Activated B cell treated with CpG ODN at 0.5 μM for 24 hours (primary cell): ENCODE measurements at places on chromosomes 16 and 17. TPM values are rescaled to one million over a fixed set of nuclear protein-coding genes. Genes with fewer than 3 reads are reported as not detected.
A peak's percentile ranks its signal among the peaks of the same experiment; 100 is the strongest.

Gene ZNF23
- total RNA-seq = 13.3 and 14.6 TPM in 2 replicates

Gene HS3ST3A1
- not detected in 2 replicates for total RNA-seq

Gene OR3A3
- total RNA-seq = not detected in 2 replicates

Gene PIPOX
- 8.7 and 8.8 TPM in 2 replicates for total RNA-seq

Gene TPSD1
- total RNA-seq = not detected in 2 replicates

Gene APOBR
- total RNA-seq = 2.9 and 3.2 TPM in 2 replicates

Gene RAMP2
- total RNA-seq = not detected in 2 replicates

Gene CCP110
- 11.3 and 12.7 TPM in 2 replicates for total RNA-seq

Gene MAP3K14
- 81.2 and 88.6 TPM in 2 replicates for total RNA-seq

Gene TBC1D3D
- total RNA-seq = 0.39 TPM in 1 of 2 replicates, not detected in the other

Gene HEATR9
- total RNA-seq = not detected in 2 replicates

Gene OR1F1
- not detected in 2 replicates for total RNA-seq

Gene TLCD2
- 0.02 and 0.04 TPM in 2 replicates for total RNA-seq

Gene PSMC3IP
- total RNA-seq = 9.0 and 10.8 TPM in 2 replicates

Gene ARL5C
- not detected in 2 replicates for total RNA-seq

Gene IL34
- total RNA-seq = 0.49 and 0.71 TPM in 2 replicates

Gene CHRNB1
- total RNA-seq = 5.9 and 6.0 TPM in 2 replicates

GRCh38 chr16:78628461-78629045, 529.1 kb downstream of the WWOX start:
- DNase-seq = no peak

DNA sequence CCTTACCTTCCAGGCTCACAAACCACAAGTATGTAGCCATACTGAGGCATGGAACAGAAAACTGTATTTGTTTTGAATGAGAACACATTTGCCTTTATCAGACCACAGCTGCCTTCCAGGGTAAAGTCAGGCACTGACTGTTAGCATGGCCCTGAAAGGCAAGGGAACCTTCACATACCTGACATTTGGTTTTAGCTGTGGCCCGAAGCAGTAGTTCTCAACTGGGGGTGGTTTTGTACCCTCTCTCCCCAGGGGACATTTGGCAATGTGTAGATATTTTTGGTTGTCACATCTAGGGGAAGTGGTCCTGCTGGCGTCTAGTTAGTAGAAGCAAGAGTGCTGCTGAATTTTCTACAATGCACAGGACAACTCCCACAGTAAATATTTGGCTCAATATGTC, 9.2 kb downstream of the HERPUD1 start:
- DNase-seq = no peak

DNA sequence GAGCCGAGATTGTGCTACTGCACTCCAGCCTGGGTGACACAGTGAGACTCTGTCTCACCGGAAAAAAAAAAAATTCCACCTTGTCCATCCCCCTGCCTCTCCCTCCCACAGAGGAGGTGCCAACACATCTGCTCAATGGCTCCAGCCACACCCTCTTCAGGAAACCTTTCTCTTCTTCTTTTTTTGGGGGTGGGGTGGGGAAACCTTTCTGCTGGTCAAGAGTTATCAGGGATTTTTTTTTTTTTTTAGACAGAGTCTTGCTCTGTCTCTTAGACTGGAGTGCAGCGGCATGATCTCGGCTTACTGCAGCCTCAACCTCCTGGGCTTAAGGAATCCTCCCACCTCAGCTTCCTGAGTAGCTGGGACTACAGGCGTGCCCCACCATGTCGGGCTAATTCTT, 18.7 kb downstream of the TNS4 start:
- no peak for DNase-seq

GRCh38 chr16:79037521-79038373, 562.8 kb downstream of the MAF start:
- DNase-seq = no peak

- DNase-seq = no peak
Observed at GRCh38 chr17:33019161-33019890, 27.7 kb downstream of the SPACA3 start.

- no peak for DNase-seq
Observed at GRCh38 chr16:49278944-49279725, 2.5 kb downstream of the CBLN1 start.

DNA sequence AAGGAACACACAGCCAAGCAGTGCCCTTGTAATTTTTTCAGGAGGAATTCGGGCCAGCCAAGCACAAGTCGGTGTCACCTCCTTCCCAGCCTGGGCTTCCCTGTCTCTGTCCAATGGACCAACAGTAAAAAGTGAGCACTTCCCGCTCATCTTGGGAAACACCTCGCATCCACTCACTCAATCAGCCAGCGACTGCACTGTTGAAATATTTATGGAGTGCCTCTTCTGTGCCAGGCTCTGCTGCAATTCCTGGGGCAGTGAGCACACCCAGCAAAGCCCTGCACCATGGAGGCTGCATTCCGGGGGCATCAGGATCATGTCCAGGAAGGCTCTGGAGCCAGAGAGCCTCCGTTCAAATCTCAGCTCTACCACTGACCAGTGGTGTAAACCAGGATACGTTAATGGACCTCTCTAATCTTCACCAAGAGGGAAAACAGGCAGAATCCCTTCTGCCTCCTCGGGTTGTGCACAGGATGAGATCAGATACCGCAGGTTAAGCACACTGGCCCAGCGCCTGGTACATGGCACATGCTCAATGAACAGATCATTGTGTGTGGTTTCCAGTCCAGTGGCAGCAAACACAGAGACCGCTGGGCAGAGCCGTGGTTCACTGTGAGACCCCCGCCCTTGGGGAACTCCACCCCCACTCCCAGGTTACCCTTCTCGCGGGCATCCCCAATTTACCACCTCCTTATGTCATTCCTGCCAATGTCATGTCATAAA, 194.3 kb downstream of the ZNF423 start:
- no peak for DNase-seq

- DNase-seq = no peak
Observed at GRCh38 chr17:71163121-71163812, 957.6 kb upstream of the SOX9 start.

GRCh38 chr17:40540448-40540847, 24.8 kb downstream of the CCR7 start:
- DNase-seq = no peak

DNA sequence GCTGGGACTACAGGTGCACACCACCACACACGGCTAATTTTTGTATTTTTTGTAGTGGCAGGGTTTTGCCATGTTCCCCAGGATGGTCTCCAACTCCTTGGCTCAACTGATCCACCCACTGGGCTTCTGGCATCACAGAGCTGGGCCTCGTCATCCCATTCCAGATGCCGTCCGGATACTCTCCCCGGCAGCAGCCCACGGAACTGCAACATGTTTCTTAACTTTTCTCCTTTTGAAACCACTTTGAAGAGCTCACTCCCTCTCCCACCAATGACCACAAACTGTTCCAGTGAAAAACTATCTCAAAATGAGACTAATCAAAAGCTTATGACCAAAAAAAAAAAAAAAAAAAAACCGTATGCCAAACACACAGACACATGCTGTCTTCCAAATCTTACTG, 17.6 kb downstream of the PEMT start:
- no peak for DNase-seq

GRCh38 chr17:64200080-64201032, 62.7 kb downstream of the TEX2 start:
- DNase-seq = no peak

DNA sequence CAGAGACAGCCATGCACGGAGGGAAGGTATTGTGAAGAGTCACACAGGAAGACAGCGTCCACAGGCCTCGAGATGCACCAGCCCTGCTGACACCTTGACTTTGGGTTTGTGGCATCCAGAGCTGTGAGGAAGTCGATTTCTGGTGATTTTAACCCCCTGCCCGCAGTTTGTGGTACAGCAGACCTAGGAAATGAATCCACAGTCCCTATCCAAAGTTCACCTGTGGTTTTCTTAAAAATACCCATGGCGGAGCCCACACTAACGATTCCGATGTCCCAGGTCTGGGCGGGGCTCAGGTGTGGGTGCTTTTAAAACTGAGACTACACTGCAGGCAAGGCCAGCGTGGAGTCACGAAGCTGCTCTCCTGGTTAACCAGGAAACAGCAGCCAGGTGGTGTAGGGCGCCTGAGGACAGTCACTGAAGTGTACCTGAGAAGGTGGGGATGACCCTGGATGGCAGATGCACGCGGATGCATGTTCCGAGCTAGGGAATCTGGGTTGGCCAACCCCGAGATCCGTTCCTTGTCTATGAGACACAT, 14.4 kb upstream of the MEAK7 start:
- DNase-seq = no peak

DNA sequence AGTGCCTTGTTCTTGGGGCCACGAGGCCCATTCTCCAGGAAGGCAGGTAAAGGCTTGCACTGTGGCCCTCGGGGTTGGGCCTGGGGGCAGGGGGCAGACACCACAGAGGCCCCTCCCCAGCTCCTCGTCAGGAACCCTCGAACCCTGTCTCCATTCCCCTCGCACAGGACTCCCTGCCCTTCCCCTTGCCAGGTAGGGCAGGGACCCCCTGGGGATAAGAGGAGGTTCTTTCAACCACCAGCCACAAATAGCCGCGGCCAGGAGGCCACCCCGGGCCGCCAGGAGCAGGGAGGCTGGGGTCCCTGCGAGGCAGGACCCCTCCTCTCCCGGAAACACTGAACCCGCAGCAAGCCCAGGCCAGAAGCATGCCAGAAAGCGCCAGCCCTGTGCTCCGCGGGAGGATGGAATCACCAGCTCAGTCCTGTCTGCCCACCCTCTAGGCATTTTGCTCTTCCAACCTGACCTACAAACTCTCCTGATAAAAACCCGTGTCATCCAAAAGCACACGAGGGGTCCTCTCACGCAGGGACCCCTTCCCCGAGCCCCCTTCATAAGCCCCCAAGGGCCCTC, 45.6 kb downstream of the SLC47A1 start:
- no peak for DNase-seq

GRCh38 chr16:51053775-51054174, 97.3 kb downstream of the SALL1 start:
- no peak for DNase-seq

DNA sequence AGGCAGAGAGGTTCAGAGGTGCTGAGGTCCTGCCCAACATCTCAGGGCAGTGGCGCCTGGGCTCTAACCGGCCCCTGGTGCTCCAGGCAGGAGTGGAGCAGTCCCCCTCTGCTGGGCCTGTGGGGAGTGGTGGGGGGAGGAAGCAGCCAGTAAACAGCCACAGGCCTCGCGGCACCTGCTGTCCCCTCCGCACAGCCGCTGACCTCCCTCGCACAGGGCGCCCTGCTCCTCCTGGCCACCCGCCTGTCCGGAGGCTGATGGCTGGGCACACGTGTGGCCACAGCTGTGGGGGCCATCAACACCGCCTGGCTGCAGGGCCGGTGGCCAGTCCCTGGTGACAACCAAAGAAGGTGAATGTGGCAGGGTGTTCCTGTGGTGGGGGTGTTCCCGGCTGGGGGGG, 36.8 kb upstream of the PABPN1L start:
- no peak for DNase-seq

- no peak for DNase-seq
Observed at GRCh38 chr17:47864791-47865216, 13.8 kb upstream of the SP6 start.

- no peak for DNase-seq
Observed at GRCh38 chr17:16371742-16372141, 9.1 kb upstream of the UBB start.

- DNase-seq = peak; percentile 35
Observed at GRCh38 chr17:32936894-32937500, 9.0 kb downstream of the TMEM98 start.

- no peak for DNase-seq
Observed at GRCh38 chr16:88804552-88805339, 1.2 kb downstream of the CDT1 start.

- DNase-seq = no peak
Observed at GRCh38 chr16:14505846-14506245, 124.2 kb downstream of the PARN start.

DNA sequence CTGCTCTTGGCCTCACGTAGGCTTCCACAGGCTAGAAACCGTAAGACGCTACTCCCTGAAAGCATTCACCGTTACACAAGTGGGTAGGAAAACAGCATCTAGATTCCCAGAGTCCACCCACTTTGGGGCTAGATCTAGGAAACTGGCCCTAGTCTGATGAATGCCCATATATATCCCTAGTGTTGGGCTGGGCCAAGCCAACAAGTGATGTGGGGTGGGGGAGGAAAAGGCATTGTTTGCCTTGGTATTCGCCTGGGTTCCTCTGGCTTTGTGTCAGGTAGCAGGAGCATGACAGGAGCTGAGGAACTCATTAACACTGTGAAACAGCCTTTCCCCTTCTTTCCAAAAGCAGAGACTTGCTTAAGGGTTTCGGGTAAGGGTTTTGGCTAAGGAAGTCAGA, 112.4 kb downstream of the SMG6 start:
- DNase-seq = no peak

DNA sequence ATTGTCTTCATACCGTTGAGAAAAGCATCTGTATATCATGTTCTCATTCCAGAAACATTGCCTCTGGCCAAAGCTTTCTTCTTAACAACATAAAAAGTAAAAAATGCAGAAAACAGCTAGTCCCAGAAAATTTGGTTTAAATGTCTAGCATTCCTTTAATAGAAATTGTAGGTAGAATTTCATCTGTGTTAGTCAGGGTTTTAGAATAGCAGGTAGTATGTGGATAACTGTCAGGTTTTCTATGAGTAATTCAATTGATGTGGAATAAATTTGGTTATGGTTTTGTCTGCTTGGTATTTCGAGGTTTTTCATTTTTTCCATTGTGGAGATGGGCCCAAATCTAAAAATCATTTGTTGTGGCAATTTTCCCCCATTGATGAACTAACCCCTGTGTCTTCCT, 616.7 kb downstream of the KCNJ2 start:
- no peak for DNase-seq

- no peak for DNase-seq
Observed at GRCh38 chr17:60386147-60387058, 5.5 kb downstream of the USP32 start.

- DNase-seq = no peak
Observed at GRCh38 chr17:58279016-58279711, 1.6 kb downstream of the MPO start.

DNA sequence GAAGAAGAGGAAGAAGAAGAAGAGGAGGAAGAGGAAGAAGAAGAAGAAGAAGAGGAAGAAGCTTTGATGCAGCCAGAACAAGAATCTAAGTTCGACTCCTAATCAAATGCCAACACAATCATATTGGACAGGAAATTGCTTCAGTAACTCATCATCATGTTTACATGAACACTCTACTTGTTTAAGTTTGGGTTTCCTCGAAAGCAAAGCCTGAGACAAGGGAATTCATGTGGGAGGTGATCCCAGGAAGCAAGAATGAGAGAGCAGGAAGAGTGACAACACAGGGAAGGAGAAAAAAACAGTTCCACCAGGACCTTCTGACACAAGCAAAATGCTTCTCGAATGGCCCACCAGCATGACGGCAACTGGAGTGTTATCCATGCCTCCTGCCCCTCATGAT, 279.0 kb downstream of the PMP22 start:
- no peak for DNase-seq
